Pericardium fibroblast (primary cell): ENCODE measurements at places on chromosomes 7 and 10. TPM values are rescaled to one million over a fixed set of nuclear protein-coding genes. Genes with fewer than 3 reads are reported as not detected.

INHBA gene
- total RNA-seq, result 2.6 and 12.3 TPM in 2 replicates

AEBP1 gene
- total RNA-seq, result 74.7 and 104 TPM in 2 replicates

LEP gene
- total RNA-seq, result 1.7 TPM in 1 of 2 replicates, not detected in the other

APBB1IP gene
- total RNA-seq, result 0.51 TPM in 1 of 2 replicates, not detected in the other

SLC16A9 gene
- total RNA-seq, result 0.93 and 1.8 TPM in 2 replicates

FANK1 gene
- 3.6 and 4.3 TPM in 2 replicates for total RNA-seq

CALCR gene
- total RNA-seq, result not detected in 2 replicates

OGDHL gene
- 0.09 and 0.82 TPM in 2 replicates for total RNA-seq

ATOH7 gene
- total RNA-seq, result not detected in 2 replicates

LRRN3 gene
- total RNA-seq, result 2.9 and 8.2 TPM in 2 replicates
